ENCODE measurements at places on chromosomes 7 and 10. TPM values are rescaled to one million over a fixed set of nuclear protein-coding genes. Genes with fewer than 3 reads are reported as not detected.

The SEC31B gene
- 10.8 TPM for total RNA-seq

The PDE1C gene
- 122 TPM for total RNA-seq

The RFC2 gene
- total RNA-seq: 22.1 TPM

The MKX gene
- total RNA-seq: 1.8 TPM
